ENCODE measurements at places on chromosomes 3 and 15. TPM values are rescaled to one million over a fixed set of nuclear protein-coding genes. Genes with fewer than 3 reads are reported as not detected.

GRCh38 chr15:28957606-28958498 is 72.1 kb downstream of the APBA2 start:
- no peak for DNase-seq

GRCh38 chr3:131701153-131701770 is 198.5 kb upstream of the MRPL3 start:
- no peak for DNase-seq

GRCh38 chr15:27025481-27025966 is 54.5 kb downstream of the GABRG3 start:
- no peak for DNase-seq

GRCh38 chr15:46872981-46873330 is 844.3 kb upstream of the SEMA6D start:
- DNase-seq = no peak

GOLGA8T gene
- not detected for polyA plus RNA-seq

TM4SF4 gene
- polyA plus RNA-seq = 0.42 TPM

ENTPD3 gene
- polyA plus RNA-seq = not detected

DPH6 gene
- 9.9 TPM for polyA plus RNA-seq

SLCO2A1 gene
- polyA plus RNA-seq = 5.4 TPM

Measured in BJ (cell line).